Thyroid gland (tissue), 4 donors: ENCODE measurements at places on chromosomes 2 and 18. TPM values are rescaled to one million over a fixed set of nuclear protein-coding genes. Genes with fewer than 3 reads are reported as not detected.

KATNAL2 gene
- total RNA-seq: 11.3 TPM

NCKAP5 gene
- 0.45 TPM for total RNA-seq

MSTN gene
- total RNA-seq: 0.45 TPM

TBR1 gene
- total RNA-seq: not detected

RASGRP3 gene
- total RNA-seq: 31.2 TPM

ALK gene
- total RNA-seq: 0.34 TPM

M1AP gene
- 2.6 TPM for total RNA-seq

WDR35 gene
- 18.3 TPM for total RNA-seq

RANBP2 gene
- total RNA-seq: 93.7 TPM

KIF5C gene
- total RNA-seq: 2.8 TPM

DNA sequence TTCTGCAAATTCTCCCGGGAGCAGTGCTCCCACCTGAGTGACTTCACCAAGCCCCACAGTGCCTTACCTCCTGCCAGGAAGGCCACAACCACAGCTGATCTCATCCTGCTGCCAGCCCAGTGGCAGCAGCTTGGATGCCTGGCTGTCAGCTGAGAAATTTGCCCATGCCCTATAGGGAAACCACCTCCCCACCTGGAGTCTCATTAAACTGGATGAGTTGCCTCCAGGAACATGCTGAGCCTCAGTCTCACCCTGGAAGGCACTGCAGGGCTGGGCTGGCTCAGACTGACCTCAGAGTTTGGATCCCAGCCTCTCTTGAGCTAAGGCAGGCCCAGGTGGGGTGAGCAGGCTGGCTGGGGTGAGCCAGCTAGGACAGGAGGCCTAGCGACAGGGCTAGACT lies 23.3 kb downstream of the REEP1 start:
- no peaks in the 10 kb centered on the region for H3K27me3 ChIP-seq
- H3K4me3 ChIP-seq: no peak overlapping the region
- DNase-seq: no peak
- no peaks in the 10 kb centered on the region for H3K36me3 ChIP-seq
- no peak overlapping the region for H3K27ac ChIP-seq

DNA sequence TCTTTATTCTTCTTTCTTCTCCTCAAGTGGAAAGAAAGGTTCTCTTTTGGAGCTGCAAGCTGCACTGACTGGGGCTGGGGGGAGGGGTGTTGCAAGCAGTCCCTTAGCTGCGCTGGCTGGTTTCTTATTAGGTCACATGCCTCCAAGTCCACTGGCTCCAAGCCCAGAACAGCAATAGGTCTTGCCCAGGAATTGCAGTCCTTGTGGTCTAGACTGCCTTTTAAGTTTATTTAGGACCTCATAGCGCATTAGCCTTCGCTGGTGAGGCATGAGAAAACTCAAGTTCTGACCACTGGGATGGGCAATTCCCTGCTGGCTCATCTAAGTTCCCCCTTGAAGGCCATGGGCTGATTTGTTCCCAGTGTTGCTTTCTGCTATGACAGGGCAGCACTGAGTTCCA lies 138.6 kb upstream of the SCN7A start:
- H3K4me3 ChIP-seq: no peak overlapping the region
- no peaks in the 10 kb centered on the region for H3K36me3 ChIP-seq

DNA sequence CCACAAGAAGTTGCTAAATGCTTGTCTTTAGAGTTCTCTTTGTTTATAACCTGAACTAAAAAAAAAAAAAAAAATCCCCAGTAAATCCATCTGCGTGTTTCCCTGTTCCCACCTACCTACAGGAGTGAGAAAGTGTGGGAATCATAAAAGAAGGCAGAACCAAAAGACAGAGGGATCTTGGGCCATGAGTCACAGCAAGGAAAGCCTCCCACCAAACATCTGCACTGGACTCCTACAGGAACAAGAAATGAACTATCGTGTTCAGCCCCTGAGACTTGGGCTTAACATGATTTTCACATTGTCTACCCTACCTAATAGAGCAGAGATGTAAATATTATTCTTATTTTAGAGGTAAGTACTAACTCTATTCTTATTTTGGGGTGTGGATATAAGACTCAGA lies 1761.2 kb upstream of the CELF4 start:
- H3K4me1 ChIP-seq: no peaks in the 10 kb centered on the region
- H3K27me3 ChIP-seq: no peaks in the 10 kb centered on the region
- no peak overlapping the region for H3K27ac ChIP-seq
- H3K4me3 ChIP-seq: no peak overlapping the region
- DNase-seq: no peak
- no peaks in the 10 kb centered on the region for H3K36me3 ChIP-seq

- H3K36me3 ChIP-seq: peaks cover 7% of the 10 kb centered on the region
- DNase-seq: peak; percentile 37
- peaks cover 31% of the 10 kb centered on the region for H3K4me1 ChIP-seq
- H3K4me3 ChIP-seq: peak overlapping the region; percentile 93
Measured at GRCh38 chr2:20649576-20649975, 1.3 kb downstream of the HS1BP3 start.

DNA sequence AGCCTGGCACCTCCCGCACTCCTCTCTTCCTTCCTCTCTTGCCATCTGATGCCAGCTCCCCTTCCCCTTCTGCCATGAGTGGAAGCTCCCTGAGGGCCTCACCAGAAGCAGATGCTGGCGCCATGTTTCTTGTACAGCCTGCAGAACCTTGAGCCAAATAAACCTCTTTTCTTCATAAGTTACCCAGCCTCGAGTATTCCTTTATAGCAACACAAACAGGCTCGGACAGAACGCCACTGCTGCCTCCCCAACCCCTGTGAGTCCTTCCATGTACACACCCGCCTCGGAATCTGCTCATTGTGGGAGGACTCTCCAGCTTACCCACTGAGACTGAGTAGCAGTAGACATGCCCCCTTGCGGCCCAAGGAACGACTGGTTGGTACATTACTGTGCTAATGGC lies 8.3 kb upstream of the RPS7 start:
- H3K27ac ChIP-seq: no peak overlapping the region
- no peaks in the 10 kb centered on the region for H3K4me1 ChIP-seq
- DNase-seq: no peak
- H3K4me3 ChIP-seq: no peak overlapping the region
- H3K36me3 ChIP-seq: no peaks in the 10 kb centered on the region

- H3K4me1 ChIP-seq: no peaks in the 10 kb centered on the region
- no peak overlapping the region for H3K4me3 ChIP-seq
- no peak for DNase-seq
- no peak overlapping the region for H3K27ac ChIP-seq
Measured at GRCh38 chr2:143151111-143151752, 22.0 kb downstream of the ARHGAP15 start.

GRCh38 chr2:202113571-202114142 lies 40.6 kb downstream of the KIAA2012 start:
- no peaks in the 10 kb centered on the region for H3K36me3 ChIP-seq
- H3K4me3 ChIP-seq: no peak overlapping the region
- H3K27ac ChIP-seq: no peak overlapping the region
- H3K27me3 ChIP-seq: no peaks in the 10 kb centered on the region
- H3K4me1 ChIP-seq: peaks cover 7% of the 10 kb centered on the region

GRCh38 chr2:142723236-142723635 lies 154.2 kb upstream of the KYNU start:
- H3K4me3 ChIP-seq: no peak overlapping the region
- H3K27me3 ChIP-seq: no peaks in the 10 kb centered on the region
- DNase-seq: no peak
- H3K36me3 ChIP-seq: no peaks in the 10 kb centered on the region
- no peaks in the 10 kb centered on the region for H3K4me1 ChIP-seq

- no peak for DNase-seq
- no peaks in the 10 kb centered on the region for H3K27me3 ChIP-seq
- no peaks in the 10 kb centered on the region for H3K36me3 ChIP-seq
Measured at GRCh38 chr2:39881494-39881893, 102.4 kb upstream of the THUMPD2 start.

- no peak overlapping the region for H3K27ac ChIP-seq
- H3K4me1 ChIP-seq: no peaks in the 10 kb centered on the region
Measured at GRCh38 chr18:66640431-66640830, 36.5 kb upstream of the CDH19 start.

GRCh38 chr2:1837458-1837857 lies 93.1 kb upstream of the PXDN start:
- no peak overlapping the region for H3K27ac ChIP-seq
- H3K27me3 ChIP-seq: no peaks in the 10 kb centered on the region
- H3K36me3 ChIP-seq: no peaks in the 10 kb centered on the region
- DNase-seq: peak; percentile 55
- no peaks in the 10 kb centered on the region for H3K4me1 ChIP-seq

DNA sequence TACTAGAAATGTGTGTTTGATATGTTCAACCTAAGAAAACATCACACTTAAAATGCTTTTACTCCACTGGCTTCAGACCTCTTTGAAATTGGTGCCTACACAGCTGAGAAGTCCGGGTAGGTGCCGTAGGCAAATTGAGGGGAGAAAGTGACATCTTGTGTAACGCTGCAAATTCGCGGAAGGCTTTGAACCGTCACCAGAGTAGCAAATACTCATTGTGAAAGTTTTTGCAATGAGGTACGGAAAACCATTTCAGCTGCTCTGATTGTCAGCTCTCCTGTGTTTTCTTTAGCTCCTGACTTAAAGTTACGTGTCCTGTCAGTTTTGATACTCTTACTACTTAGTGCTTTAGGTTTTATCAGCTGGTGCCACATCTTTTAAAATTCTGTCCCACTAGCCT lies 224.5 kb downstream of the FAM210A start:
- H3K36me3 ChIP-seq: no peaks in the 10 kb centered on the region
- peak; percentile 52 for DNase-seq
- H3K27me3 ChIP-seq: no peaks in the 10 kb centered on the region
- peaks cover 16% of the 10 kb centered on the region for H3K4me1 ChIP-seq
- no peak overlapping the region for H3K27ac ChIP-seq

DNA sequence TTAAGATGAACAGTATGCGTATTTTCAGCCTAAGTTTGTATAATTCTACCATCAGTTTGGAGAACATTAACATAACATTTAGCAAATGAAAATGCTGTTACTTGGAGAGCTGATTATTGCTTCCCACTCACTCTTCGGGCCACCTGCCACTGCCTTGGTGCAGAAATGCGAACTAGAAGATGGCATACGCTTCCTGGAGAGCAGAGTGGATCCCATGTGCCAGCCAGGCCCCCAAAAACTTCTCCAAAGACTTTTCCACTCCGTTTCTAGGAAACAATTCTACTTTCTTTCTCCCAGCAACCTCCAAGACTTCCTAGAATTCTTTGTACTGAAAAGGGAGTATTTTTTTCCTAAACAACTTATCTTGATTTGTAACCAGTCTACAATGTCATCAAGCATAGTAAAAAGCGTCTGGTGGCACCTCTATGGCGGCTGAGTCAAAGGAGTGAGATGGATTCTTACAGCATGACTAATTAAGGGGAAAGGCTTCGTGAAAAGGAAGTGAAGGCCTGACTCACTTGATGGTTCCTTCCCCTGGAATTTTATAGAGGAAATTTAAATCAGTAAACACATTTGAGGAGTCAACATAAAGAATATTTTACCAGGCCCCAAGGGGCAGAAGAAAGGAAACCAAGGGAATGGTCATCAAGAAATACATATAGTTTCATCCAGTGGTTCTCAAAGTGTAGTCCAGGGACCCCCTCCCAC lies 36.6 kb downstream of the FEZ2 start:
- H3K4me1 ChIP-seq: peaks cover 12% of the 10 kb centered on the region
- no peak overlapping the region for H3K4me3 ChIP-seq
- H3K27ac ChIP-seq: peak overlapping the region; percentile 37
- DNase-seq: no peak
- no peaks in the 10 kb centered on the region for H3K27me3 ChIP-seq

- no peak overlapping the region for H3K27ac ChIP-seq
- no peaks in the 10 kb centered on the region for H3K36me3 ChIP-seq
- no peaks in the 10 kb centered on the region for H3K4me1 ChIP-seq
- DNase-seq: no peak
- H3K27me3 ChIP-seq: peaks cover 7% of the 10 kb centered on the region
- no peak overlapping the region for H3K4me3 ChIP-seq
Measured at GRCh38 chr2:138779406-138779780, 797 bp downstream of the NXPH2 start.

GRCh38 chr2:27871802-27872201 lies 18.4 kb downstream of the RBKS start:
- no peaks in the 10 kb centered on the region for H3K27me3 ChIP-seq
- H3K36me3 ChIP-seq: no peaks in the 10 kb centered on the region
- H3K4me3 ChIP-seq: no peak overlapping the region
- DNase-seq: no peak
- H3K4me1 ChIP-seq: no peaks in the 10 kb centered on the region
- no peak overlapping the region for H3K27ac ChIP-seq

DNA sequence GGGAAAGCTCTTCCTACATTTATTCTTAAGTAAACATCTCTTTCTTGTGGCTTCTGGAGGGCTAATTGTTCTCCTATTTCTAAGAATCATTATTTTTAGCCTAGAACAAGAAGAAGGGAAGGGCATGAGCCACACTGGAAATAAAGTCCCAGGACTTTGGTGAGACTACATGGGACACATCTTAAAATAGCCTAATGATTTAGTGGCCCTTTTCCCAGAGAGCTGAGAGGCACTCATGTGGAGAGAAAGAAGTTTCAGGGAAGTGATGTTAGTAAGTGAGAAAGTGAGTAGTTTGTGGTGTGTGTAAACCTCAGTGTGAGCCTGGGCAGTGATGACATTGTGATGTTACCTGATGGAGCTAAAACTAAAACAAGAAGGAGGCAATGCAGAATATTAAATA lies 14.6 kb downstream of the ITGA4 start:
- no peaks in the 10 kb centered on the region for H3K4me1 ChIP-seq
- H3K27me3 ChIP-seq: no peaks in the 10 kb centered on the region
- DNase-seq: no peak
- no peak overlapping the region for H3K4me3 ChIP-seq
- no peaks in the 10 kb centered on the region for H3K36me3 ChIP-seq

GRCh38 chr2:202122980-202123720 lies 50.1 kb downstream of the KIAA2012 start:
- no peaks in the 10 kb centered on the region for H3K4me1 ChIP-seq
- no peak overlapping the region for H3K4me3 ChIP-seq
- no peak for DNase-seq
- no peaks in the 10 kb centered on the region for H3K36me3 ChIP-seq
- H3K27ac ChIP-seq: no peak overlapping the region
- H3K27me3 ChIP-seq: no peaks in the 10 kb centered on the region

GRCh38 chr2:138744713-138745112 lies 35.5 kb downstream of the NXPH2 start:
- H3K4me3 ChIP-seq: no peak overlapping the region
- no peak overlapping the region for H3K27ac ChIP-seq
- H3K36me3 ChIP-seq: no peaks in the 10 kb centered on the region
- no peaks in the 10 kb centered on the region for H3K27me3 ChIP-seq
- DNase-seq: no peak

GRCh38 chr18:57142324-57142723 lies 4.6 kb upstream of the BOD1L2 start:
- no peak overlapping the region for H3K27ac ChIP-seq
- no peak for DNase-seq
- H3K4me3 ChIP-seq: no peak overlapping the region
- no peaks in the 10 kb centered on the region for H3K4me1 ChIP-seq
- H3K36me3 ChIP-seq: no peaks in the 10 kb centered on the region
